ENCODE measurements at places on chromosomes 11 and 22.
A peak's percentile ranks its signal among the peaks of the same experiment; 100 is the strongest.

GRCh38 chr22:31618057-31618456 is 44.0 kb downstream of the PISD start:
- no peak for DNase-seq

DNA sequence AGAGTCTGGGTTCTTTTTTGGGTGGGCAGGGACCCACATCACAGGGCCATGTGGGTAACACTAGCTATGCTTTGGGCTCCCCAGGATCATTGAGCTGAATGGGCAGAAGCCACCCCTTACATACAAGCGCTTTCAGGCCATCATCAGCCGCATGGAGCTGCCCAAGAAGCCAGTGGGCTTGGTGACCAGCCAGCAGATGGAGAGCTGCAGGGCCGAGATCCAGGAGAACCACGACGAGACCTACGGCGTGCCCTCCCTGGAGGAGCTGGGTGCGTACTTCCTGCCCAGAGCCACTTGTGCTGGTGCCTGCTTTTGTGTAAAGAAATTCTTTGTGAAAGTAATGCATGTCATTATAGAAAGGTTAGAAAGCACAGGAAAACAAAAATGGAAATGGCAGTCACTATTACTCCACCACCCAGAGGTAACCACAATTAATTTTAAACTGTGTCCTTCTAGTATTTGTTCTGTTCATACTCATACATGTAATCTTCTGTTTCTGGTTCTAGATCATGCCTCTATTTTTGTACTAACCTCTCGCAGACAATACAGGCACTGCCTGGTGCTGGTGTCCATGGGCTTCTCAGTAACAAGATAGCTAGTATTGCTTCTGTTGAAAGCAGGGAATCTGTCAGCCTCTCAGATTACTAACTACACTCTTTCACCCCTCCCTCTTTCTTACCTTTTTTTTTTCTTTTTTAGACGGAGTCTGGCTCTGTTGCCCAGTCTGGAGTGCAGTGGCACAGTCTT is 13.7 kb downstream of the CRY2 start:
- no peak for DNase-seq

DNA sequence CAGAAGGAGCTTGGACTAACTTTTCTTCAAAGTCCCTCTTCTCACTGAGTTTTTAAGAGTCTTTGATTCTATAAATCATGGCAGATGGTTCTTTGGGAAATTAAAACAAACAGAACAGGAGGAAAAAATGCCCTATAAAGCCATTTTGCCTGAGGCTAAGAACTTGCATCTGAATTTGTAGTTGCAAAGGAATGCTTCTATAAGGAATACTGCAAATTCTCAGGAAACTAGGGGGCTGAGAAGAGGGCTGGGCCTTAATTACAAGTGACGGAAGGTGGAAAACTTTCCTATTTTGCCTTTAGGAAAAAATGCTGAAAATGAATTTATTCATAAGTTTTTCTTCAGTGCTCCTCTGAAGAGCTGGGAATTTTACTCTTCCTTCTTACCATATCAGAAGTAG is 90.0 kb upstream of the NARS2 start:
- no peak for DNase-seq

DNA sequence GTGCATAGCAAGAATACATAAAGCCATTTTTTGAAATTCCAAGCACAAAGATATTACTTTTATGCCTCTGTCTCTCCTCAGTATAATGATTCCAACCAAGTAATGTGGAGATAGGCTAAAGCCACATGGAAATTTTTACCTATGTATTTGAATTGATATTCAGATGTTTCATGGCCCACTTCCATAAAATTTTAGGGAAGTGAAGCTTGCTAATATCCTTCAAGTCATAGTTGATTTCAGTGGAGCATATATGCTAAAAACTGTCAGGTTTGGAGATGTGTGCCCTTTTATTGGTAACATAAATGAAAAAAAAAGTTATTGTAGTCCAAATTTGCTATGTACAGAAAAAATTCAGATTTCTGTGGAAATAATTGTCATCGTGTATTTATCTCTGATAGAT is 12.3 kb downstream of the MS4A4E start:
- no peak for DNase-seq

GRCh38 chr11:62535802-62536201 is 10.8 kb downstream of the AHNAK start:
- DNase-seq = no peak

- no peak for DNase-seq
Measured at GRCh38 chr11:31652528-31652927, 143.0 kb downstream of the ELP4 start.

DNA sequence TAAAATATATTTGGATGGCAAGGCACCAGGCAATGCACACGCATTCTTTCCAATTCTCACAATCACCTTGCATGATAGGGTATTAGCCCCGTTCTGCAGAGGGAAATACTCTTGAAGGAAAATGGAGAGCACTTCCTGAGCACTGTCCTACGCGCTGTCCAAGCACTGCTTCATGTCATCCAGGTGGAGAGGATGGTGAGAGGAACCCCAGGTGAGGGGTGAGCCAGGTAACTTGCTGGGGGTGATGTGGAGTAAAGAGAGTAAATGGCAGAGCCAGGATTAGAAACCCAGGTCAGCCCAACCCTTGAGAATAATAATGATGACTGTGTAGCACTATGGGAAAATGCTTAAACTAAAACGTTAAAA is 711 bp upstream of the PACSIN2 start:
- DNase-seq = peak; percentile 7

GRCh38 chr11:114090225-114090910 is 30.9 kb downstream of the ZBTB16 start:
- no peak for DNase-seq

DNA sequence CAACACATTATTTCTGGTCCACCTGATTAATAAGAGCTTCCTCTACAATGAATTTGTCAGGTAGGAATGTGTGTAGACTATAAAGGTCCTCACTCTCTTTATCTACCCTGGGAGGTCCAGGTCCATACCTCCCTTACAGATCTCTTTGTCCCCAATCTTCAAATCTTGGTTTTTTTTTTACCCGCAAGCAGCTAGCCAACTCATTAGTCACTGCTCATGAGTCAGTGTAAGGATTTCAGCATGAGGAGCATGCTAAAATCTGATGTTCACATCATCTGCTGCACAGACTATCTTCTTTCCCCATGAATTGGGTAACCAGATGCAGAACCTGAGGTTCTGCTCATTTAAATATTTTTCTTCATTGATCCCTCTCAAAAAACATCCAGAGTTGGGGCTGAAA is 397.0 kb upstream of the ISX start:
- no peak for DNase-seq

DNA sequence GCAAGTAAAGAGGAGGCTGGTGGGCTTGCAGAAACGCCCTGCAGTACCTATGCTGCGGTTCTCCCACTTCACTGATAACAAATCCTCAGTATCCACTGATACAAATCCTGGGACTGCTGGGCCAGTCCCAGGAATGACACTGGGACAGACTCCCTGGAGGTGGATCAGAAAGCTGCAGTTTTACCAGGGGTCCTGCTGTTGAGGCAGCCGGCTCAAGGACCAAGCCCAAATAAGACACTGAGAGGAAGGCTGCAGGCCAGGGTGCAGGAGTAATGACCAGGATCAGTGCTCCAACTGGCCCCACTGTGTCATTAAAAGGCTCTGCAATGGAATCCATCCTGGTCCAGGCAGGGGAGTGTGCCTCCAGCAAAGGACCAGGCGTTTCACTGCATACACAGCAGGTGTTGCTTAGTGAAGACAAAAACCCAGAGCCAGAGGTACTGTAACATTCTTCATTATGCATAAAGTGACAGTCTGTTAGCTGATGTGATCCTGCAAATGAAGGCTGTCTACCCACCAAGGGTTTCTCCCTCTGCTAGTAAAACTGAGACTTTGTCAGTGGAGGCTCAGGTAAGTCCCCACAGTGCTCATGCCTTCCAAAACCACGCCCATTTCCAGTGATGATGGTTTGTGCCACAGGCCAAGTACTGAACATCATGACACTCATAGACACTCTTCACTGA is 1.4 kb upstream of the C22orf39 start:
- DNase-seq = no peak

GRCh38 chr11:34640050-34640923 is 19.4 kb downstream of the EHF start:
- no peak for DNase-seq

DNA sequence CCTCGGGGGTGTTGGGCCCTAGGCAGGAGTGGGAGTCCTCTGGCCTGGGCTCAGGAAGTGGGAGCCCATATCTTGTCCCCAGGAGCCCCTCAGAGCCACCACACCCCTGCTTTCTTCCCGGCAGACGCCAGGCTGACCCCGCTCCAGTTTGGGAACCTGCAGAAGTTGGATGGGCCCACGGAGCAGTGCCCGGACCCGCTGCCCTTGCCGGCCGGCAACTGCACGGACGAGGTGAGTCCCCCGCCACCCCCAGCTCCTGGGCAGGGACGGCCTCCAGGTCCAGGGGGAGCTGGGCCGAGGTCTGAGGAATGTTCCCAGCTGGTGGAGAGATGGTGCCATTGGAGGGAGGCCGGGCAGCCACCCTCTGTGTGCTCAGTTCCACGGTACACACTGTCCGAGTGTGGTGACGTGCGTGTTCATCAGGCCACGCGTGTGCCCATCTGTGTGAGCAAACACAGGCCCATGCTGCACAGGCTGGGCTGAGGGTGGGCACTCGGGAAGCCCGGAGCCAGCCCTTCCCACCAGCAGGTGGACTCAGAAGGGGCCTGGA is 4.8 kb downstream of the MUC5B start:
- DNase-seq = no peak

DNA sequence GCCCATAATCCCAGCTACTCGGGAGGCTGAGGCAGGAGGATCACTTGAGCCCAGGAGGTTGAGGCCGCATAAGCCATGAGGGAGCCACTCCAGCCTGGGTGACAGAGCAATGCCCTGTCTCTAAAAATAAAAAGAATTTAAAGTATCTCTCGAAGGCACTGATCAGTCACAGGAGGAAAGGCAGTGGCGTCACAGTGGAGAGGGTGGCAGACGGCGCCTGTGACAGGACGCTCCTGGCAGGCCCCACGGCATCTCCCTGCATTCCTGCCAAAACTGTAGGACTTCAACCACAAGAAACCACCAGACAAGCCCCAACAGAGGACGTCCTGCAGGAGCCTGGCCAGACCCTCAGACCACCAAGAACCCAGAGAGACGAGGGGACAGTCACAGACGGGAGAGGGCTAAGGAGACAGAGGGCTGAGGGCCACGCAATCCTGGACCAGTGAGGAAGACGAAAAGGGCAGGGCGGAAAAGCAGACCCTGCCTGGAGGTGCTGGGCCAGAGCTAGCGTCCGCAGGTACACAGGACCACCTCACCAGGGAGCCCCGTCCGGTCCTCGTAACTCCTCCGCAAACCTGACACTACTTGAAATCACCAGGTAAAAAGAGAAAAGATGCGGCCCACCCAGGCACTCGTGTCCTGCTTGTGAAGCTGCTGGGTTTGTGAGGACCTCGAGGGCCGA is 5.9 kb downstream of the RNH1 start:
- no peak for DNase-seq

- DNase-seq = no peak
Measured at GRCh38 chr11:80420374-80420773, 979.5 kb upstream of the TENM4 start.

DNA sequence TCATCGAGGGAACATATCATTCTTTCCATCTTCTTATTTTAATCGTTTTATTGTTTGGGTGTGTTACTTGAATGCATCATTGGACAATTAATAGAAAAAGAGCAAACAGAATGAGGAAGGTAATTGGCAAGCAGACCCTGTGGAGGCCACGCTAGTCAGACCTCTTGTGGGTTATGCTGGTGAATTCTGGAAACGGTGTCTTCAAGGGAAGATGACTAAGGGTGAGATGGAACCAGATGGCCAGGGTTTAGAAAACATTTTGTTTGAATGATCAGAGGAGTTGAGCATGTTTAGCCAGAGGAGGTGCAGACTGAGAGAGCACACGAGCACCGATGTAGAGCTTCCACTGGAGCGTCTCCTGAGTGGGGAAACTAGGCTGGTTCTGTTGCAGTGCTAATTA is 8.5 kb downstream of the ST14 start:
- DNase-seq = no peak

GRCh38 chr11:64764040-64764611 is 4.4 kb upstream of the PYGM start:
- peak; percentile 72 for DNase-seq

- DNase-seq = peak; percentile 62
Measured at GRCh38 chr11:61004761-61005181, 33.3 kb downstream of the CD6 start.

GRCh38 chr11:109864834-109865547 is 228.2 kb upstream of the ZC3H12C start:
- DNase-seq = no peak

- no peak for DNase-seq
Measured at GRCh38 chr11:5923794-5924193, 18.3 kb upstream of the OR56A3 start.
